ENCODE measurements at places on chromosomes 3 and 15.

DNA sequence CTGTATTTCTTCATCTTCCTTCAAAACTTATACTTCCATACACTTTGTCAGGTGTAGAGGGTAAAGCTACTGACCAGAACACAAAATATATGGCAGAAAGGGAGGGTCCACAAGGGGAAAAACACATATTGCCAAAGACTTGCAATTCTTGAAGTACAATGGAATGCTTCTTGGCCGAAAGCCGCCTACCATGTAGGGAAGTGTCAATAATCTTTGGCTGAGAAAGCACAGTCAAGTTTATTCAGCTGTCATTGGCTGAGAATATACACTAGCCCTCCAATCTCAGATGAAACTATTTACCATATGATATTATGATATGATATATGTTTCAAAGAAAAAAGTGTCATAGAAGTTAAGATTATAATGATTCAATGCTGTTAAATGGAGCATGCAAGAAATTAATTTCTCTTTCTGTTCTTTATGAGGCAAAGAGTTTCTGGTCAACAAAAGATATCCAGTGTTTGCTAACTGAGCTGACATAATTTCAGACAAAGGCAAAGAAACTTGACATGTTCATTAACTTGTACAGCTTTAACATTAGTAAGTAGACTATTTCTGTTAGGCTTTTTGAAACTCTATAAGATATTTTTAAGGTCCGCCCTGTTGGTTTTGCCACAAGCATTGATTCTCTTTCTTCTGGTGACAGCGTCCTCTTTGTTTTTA is 89.0 kb upstream of the LPP start:
- DNase-seq = no peak

DNA sequence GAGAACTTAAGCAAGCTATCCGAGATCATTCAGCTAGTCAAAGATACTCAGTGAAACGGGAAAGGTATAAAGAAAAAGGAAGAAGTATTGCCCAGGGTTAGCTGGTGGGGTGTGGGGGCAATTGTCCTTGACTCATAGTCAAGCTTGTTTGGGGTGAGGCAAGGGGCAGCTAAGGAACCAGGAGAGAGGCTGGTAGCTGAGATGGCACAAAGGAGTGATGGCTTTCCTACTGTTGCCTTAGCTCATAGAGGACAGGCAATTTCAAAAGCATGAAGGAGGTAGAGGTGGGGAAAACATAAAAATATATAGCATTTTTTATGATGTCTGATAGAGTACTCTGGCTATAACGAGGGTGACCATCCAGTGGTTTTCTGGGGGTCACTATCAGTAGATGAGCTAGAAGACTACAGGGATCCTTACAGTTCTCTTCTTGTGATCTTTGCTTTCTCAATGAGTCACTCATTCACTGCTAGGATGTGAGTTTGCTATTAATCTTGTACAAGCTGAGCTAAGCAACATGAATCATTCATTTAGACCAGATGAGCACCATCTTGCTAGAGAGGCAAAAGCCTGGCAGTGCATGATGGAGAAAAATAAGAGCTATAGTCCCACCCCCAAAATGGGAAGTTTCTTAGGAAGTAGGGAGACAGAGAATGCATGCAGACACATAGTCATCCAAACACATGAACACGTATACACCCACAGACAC is 207.1 kb upstream of the PFN2 start:
- DNase-seq = no peak

DNA sequence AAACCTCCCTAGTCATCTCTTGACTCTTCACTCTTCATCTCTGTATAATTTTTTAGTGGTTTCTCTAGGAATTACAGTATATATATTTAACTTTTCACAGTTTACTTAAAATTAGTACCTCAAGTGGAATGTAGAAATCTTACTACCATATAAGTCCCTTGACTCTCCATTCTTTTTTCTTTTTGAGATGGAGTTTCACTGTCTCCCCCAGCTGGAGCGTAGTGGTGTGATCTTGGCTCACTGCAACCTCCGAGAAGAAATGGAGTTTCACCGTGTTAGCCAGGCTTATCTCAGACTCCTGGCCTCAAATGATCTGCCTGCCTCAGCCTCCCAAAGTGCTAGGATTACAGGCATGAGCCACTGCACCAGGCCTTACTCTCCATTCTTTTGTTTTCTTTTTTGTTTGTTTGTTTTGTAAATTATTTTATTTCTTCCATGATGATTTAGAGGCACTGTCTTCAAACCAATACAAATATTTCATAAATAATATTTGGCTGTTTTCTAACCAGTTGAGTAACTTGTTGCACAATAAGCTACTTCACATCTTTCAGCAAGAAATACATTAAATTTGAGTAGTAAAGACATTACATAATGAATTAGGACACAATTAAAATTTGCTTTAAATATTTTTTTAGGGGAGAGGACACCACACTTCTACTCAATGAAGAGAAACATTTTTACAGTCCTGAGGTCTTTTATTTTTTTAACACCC is 144.8 kb downstream of the RBPMS2 start:
- no peak for DNase-seq

DNA sequence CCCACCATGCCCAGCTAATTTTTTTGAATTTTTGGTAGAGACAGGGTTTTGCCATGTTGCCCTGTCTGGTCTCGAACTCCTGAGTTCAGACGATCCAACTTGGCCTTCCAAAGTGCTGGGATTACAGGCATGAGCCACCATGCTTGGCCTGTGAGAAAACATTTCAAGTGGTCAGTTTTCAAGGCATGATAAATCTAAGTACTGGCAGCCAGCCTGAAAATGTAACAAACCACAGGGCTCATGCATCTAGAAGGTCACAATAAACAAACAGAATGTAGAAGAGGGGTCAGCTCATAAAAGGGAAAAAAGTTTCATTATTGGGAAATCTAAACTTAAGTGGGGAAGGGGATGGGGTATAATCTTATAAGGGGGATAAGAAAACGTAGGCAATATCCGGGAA is 39.9 kb downstream of the PPCDC start:
- no peak for DNase-seq

DNA sequence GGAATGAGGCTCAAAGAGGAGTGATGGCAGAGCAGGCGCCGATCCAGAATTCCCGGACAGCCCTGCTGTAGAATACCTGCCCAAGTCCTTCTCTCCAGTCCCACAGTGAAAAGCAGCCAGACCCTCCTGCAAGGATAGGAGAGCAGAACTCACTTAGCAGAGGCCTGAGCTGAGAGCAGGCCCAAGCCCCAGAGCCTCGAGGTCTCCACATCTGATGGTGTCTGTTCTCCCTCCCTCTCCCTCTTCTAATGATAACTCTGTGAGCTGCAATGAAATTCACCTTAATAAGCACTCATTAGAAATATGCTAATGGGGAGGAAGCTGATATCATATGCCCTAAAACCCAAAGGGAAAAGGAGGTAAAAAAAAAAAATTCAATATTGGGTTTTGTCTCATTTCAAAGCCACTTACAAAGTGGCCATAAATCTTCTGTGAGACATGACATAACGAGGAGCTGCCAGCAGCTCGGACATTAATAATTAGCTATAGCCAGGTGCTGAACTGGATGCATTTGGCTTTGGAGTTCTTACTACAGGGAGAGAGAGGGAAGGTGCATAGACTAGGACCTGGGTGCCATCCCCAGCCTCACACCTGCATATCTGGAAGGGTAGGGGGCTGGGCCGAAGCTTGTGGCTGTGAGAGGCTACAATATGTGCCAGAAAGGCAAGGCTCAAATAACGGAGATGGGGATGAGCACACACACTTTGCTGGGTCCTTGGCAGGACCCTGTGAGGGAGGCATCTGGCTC is 108.4 kb downstream of the MEGF11 start:
- no peak for DNase-seq

DNA sequence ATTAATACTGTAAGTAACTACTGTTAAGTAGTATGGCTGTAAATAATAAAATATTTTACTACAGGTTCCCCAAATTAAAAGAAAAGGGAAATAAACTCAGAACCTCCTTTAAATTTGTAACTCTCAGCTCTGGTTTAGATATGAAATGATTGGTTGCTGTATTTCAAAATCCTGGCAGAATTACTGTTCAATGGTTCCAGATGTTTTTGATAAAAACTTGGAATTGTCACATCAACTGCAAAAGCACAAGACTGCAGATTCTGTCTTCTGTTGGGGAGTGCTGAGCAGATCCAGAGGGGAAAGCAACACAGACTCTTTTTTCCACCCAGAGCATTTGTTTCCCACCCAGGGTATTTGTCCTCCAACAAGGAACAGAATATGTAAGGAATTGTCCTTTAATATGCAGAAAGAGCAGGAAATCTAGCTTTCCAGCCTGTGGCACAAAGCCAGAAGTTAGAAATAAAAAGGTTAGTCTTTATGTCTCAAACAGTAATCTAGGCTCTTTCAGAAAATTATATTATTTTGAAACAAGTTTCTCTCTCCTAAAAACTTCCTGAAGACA is 178.1 kb downstream of the KLHL25 start:
- DNase-seq = no peak

GRCh38 chr3:188662795-188663194 is 508.8 kb downstream of the LPP start:
- no peak for DNase-seq

DNA sequence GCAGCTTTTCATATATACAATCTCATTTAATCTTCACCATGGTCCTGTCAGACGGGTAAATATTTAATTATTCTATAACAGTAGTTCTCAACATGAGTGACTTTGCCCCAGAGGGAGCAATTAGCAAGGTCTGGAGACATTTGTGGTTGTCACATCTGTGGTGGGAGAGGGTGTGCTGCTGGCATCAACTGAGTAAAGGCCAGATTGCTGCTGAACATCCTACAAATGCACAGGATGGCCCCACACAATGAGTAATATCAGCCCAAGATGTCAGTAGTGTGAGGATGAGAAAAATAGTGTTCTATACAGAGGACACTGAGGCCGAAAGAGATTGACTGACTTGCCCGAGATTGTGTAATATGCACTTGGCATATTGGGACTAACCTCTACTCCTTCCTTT is 156.0 kb downstream of the AGBL1 start:
- DNase-seq = no peak

DNA sequence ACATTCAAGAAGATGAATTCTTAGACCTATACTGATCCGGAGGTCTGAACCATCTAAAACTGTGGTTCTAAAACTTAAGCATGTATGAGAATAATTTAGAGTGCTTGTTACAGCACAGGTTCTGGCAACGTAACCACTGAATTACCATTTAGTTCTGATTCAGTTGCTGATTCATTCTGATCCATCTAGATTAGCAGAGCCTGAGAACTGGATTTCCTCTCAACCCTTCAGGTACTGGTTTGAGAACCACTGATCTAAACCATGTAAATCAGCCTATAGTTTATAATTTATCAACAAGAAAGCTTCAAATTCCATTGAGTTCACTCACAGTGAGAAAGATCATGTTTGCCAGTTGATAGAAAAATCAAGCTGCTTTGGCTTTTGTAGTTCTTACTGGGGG is 1001.1 kb upstream of the EPHA6 start:
- DNase-seq = no peak

GRCh38 chr3:151660885-151661284 is 72.8 kb upstream of the AADACL2 start:
- no peak for DNase-seq

DNA sequence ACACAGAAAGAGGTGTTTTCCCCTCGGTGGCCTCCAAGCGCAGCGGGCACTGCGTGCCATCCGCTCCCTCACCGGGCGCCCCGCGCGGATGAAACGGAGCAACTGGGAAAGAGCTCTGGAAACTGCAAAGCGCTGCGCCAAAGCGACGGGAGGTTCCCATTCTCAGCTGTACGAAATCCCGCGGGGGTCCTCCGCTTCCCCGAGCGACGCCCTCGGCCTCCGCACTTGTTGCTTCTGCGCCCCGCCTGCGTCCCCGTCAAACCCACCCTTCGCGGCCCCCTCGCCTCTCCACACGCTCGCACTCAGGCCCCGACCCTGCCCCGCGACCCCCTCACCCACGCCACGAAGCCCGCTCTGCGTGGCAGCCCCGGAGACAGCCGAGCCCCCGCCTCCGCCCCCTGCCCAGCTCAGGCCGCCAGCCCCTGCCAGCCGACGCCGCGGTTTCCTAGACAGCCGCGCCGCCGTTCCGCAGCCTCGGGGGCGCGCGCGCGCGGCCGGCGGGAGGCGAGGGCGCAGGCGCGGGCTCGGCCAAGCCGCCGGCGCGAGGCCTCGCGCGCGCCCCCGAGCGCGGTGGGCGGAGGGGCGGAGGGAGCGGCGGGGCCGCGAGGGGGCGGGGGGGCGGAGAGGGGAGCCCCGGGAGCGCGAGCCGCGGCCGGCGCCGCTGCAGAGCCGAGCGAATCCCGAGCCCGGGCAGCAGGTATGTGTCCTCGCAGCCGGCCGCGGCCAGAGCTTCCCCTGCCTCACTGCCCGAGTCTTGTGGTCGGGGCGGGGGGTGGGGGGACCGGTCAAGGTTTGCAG is at the start of gene TMEM266:
TMEM266 (plus strand) TSS at position 666 of the 798 bp plus-strand sequence. CDS start 74,279 bp downstream, outside the sequence.
- no peak for DNase-seq

DNA sequence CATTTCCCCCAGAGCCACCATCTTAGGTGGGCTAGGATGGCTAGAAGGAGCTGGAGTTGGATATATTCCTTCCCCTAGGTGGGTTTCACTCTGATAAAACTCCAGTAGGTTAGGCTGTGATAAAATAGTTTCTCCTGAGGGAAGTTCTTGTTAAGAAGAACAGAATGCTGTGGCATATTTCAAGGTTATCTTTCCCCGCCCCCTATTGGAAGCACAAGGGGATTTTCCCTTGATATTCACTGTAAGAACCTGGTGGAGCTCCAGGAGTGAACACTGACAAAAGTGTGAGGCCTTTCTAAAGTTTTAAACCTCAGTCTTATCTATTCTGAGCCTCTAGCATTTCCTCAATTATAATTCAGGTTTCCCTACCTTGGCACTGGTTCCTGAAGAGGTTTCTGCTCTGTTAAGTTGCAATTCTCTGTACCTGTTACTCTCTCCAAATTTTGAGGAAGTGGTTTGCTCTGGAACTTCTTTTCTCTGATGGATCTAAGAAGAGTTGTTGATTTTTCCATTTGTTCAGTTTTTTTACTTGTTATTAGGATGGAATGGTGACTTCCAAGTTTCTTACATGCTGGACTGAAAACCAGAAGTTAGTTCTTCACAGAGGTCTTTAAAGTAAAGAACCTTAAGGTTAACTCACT is 113.5 kb downstream of the GMPS start:
- DNase-seq = no peak
